ENCODE measurements at places on chromosomes 13 and 19.

DNA sequence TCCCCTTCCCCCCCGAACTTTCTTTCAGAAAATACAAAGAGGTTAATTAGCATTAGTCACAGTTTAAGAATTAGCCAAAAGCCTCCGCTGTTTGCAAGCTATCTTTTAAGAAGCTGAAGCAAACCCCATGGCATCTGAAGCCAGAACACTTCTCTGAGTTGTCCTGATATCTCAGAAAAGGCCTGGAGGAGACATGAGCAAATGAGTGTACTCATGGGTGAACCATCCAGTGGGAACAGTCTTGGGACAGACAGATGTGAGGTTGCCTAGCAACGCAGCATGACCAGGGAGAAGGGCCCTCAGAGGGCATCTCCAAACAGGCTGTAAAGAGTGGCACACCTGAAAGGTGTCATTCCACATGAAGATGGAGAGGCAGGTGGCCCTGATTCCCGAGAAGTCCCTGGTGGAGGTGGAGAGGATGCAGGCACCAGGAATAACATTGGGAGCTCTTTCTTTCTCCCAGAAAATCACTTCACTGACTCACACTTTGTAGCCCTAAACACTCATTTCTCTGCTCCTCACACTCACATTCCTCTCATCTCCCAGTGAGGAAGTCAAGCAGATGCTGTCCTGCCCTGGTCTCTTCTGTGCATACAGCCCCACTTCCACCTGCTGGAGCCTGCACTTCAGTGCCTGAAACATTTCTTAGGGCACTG, 87.0 kb upstream of the TSHZ3 start:
- no peak for DNase-seq

DNA sequence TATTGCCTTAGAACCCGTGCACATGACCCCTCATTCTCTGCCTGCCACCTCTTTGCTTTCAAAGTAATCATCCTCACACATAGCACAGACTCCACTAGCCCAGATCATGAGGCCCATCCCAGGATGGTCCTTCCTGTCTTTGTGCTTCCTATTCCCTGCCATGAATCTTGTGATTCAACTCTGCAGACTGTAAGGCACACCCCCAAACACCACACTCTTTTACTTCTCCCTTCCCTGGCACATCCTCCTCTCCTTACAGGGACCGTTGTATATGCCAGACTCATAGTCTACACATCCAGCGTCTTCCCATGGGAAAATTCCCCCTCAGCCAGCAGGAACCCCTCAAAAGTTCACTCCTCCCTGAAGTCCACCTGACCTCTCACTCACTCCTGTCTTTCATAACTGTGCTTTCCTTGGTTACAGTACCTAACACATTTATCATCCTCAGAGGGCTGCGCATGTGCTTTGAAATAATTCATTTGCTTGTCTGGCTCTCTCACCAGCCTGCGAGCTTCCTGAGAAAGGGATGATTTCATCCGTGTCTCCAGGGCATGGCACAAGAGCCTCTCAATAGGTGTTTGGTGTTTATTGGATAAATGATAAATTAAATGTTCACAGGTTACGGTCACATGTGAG, 26.8 kb upstream of the LRCH1 start:
- no peak for DNase-seq

DNA sequence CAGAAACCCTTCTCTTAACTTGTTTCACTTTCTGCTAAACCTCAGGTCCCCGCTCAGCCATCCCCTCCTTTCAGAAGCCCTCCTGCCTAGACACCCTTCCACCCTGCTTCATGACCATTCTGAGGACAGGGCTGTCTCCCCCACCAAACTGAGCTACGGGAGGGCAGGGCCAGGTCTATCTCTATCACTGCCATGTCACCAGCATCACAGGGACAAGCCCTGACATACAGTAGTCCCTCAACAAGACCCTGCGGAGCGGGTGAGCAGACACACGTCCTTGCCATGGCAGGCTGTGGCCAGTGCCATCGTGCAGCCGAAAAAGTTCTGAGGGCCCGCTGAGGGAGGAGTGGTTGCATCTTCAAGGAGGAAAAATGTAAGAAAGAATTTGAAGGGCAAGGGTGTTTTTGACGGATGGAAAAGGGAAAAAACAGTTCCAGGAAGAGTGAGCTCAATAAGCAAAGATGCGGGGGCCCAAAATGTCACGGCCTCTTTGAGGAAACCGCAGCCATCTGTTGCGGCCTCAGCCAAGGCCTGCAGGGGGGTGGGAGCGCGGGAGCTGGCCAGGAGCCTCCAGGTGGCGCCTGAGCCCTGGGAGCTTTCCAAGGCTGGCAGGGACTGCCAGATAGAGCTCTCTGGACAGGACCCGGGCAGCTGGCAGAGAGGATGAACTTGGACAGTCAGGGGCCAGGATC, 8.1 kb downstream of the PTGIR start:
- peak; percentile 31 for DNase-seq

GRCh38 chr19:45151821-45152503, 8.8 kb downstream of the NKPD1 start:
- no peak for DNase-seq

DNA sequence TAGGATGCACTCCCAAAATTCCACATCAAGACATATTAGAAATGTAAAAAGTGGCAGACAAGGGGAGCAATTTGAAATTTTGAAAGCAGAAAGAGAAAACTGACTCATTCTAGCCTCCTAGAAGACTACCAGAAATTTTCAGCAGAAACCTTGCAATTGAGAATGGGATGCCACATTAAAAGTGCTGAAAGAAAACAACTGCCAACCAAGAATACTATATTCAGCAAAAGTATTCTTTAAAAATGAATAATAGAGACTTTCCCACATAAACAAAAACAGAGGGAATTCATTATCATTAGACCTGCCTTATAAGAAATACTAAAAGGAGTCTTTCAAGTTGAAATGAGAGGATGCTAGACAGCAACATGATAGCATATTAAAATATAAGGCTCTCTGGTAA, 78.3 kb upstream of the HTR2A start:
- no peak for DNase-seq

DNA sequence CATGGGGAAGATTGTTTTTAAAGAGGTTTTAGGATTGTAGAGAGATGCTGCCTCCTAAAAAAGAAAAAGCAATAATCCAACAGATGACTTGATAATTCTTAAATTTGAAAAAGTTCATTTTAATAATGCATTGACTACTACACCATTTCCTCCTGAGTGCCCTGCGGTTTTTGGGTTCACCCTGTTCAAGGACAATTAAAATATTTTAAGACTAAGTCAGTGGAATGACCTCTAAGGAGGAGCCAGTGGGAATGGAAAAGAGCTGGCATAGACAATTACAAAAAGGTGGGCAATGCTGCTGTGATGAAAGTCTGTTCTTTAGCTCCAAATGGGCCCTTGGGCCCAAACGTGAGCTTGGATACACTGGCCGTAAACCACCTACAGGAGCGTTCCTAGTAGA, 217.8 kb downstream of the LHFPL6 start:
- no peak for DNase-seq

GRCh38 chr19:7333198-7334118, 15.3 kb upstream of the ARHGEF18 start:
- DNase-seq, result no peak
